Chondrocyte (in vitro differentiated cells): ENCODE measurements at places on chromosomes 5 and 9. TPM values are rescaled to one million over a fixed set of nuclear protein-coding genes. Genes with fewer than 3 reads are reported as not detected.

Gene NRG2
- total RNA-seq = 0.13 to 0.39 TPM (median 0.27 TPM) in 3 replicates

Gene WDR38
- total RNA-seq = not detected in 3 replicates

Gene BRIX1
- total RNA-seq = 14.7 to 24.1 TPM (median 15.7 TPM) in 3 replicates

Gene THBS4
- total RNA-seq = 0.28 to 1.6 TPM (median 0.75 TPM) in 3 replicates

Gene GAS1
- total RNA-seq = 56.5 to 70.3 TPM (median 70.0 TPM) in 3 replicates

Gene TSSK1B
- 0.10 to 0.36 TPM in 2 of 3 replicates, not detected in the other for total RNA-seq

Gene SNCAIP
- total RNA-seq = 1.2 to 2.6 TPM (median 1.6 TPM) in 3 replicates

Gene RNF130
- 43.4 to 49.6 TPM (median 44.9 TPM) in 3 replicates for total RNA-seq

Gene WDR31
- 1.7 to 2.4 TPM (median 1.8 TPM) in 3 replicates for total RNA-seq

Gene RABL6
- 61.5 to 71.8 TPM (median 62.2 TPM) in 3 replicates for total RNA-seq

Gene BTNL3
- total RNA-seq = not detected in 3 replicates

Gene MCTP1
- 1.4 to 3.4 TPM (median 3.1 TPM) in 3 replicates for total RNA-seq

Gene HAVCR2
- 0.28 to 0.35 TPM in 2 of 3 replicates, not detected in the other for total RNA-seq

Gene ELL2
- 51.7 to 83.8 TPM (median 59.3 TPM) in 3 replicates for total RNA-seq
